ENCODE measurements at places on chromosomes 7 and 10. TPM values are rescaled to one million over a fixed set of nuclear protein-coding genes. Genes with fewer than 3 reads are reported as not detected.

GRCh38 chr10:131215776-131216175 is 95.7 kb downstream of the TCERG1L start:
- no peak for DNase-seq
- no peaks in the 10 kb centered on the region for H3K27me3 ChIP-seq
- H3K36me3 ChIP-seq: no peaks in the 10 kb centered on the region
- H3K4me3 ChIP-seq: no peak overlapping the region
- no peak overlapping the region for H3K27ac ChIP-seq

- H3K27me3 ChIP-seq: no peaks in the 10 kb centered on the region
- H3K4me3 ChIP-seq: no peak overlapping the region
- H3K4me1 ChIP-seq: no peaks in the 10 kb centered on the region
- H3K27ac ChIP-seq: no peak overlapping the region
- no peak for DNase-seq
Observed at GRCh38 chr7:137403353-137403695, 59.8 kb upstream of the PTN start.

GRCh38 chr7:50056131-50056530 is 36.9 kb downstream of the ZPBP start:
- H3K27ac ChIP-seq: no peak overlapping the region
- no peak overlapping the region for H3K4me3 ChIP-seq
- no peaks in the 10 kb centered on the region for H3K4me1 ChIP-seq
- no peak for DNase-seq
- H3K27me3 ChIP-seq: peaks cover 2% of the 10 kb centered on the region
- no peaks in the 10 kb centered on the region for H3K36me3 ChIP-seq

The LIPM gene
- 0.04 TPM for polyA plus RNA-seq

DNA sequence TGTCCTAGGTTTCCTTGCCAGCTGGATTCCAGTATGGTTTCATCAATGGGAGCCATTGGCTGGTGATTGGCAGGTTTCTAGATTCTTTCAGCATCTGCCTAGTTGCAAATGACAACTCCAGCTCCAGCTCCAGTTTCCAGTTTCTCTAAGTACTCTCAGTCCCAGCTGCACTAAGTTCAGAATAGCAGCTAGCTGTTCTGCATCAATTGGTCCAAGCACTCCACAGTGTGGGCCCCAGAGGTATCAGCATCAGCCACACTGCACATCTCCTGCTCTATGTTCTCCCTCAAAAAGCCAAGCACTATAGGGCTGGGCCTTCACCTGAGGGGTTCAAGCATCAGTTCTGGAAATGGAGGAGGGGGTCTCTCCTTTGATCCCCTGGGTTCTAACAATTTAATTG is 143.4 kb downstream of the VPS50 start:
- no peak overlapping the region for H3K4me3 ChIP-seq
- no peak for DNase-seq
- H3K27me3 ChIP-seq: no peaks in the 10 kb centered on the region
- no peak overlapping the region for H3K27ac ChIP-seq
- H3K36me3 ChIP-seq: no peaks in the 10 kb centered on the region
- no peaks in the 10 kb centered on the region for H3K4me1 ChIP-seq
